ENCODE measurements at places on chromosomes 4 and X.

DNA sequence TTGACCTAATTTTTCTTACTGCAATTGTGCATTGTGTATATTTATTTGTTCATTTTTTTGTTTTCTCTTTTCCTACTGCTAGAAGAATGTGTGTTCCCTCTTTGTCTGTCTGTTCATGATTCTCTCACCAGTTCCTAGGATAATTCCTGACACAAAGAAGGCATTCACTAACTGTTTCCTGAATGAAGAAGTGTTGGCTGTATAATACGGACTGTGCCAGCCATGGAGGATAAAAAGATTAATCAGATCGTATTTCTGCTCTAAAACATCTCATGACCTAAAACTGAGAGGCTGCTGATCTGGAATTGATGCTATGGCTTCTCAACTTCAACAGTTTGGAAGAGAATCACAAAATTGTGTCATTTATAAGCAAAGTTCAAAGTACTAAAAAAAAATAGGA is 563.1 kb upstream of the FRG1 start:
- no peak for DNase-seq

DNA sequence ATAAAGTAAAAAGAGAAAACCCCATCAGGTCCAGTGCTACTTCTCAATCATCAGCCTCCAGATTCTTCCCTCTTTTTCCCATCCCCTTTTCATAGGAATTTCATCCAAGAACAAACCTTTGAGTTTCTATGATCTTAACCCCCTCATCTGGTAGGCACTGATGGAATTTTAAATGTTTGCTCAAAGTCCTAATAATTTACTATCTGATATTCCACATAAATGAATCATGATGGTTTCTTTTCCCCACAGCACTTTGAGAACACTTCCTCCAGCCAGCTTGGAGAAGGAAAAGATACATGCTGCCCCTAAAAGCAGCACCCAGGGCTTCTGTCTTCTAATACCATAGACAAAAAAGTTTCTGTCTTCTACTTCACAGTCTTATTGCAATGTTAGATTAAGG is 19.4 kb upstream of the KLHL8 start:
- DNase-seq = no peak

DNA sequence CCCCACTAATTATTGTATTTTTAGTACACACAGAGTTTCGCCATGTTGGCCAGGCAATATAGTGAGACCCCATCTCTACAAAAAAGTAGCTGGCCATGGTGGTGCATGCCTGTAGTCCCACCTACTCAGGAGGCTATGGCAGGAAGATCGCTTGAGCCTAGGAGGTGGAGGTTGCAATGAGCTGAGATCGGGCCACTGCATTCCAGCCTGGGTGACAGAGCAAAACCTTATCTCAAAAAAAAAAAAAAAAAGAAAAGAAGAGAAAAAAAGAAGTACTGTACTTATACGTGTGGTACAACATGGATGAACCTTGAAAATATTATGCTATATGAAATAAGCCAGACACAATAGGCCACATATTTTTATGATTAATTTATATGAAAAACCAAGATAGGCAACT is 9.9 kb upstream of the WDR45 start:
- no peak for DNase-seq

DNA sequence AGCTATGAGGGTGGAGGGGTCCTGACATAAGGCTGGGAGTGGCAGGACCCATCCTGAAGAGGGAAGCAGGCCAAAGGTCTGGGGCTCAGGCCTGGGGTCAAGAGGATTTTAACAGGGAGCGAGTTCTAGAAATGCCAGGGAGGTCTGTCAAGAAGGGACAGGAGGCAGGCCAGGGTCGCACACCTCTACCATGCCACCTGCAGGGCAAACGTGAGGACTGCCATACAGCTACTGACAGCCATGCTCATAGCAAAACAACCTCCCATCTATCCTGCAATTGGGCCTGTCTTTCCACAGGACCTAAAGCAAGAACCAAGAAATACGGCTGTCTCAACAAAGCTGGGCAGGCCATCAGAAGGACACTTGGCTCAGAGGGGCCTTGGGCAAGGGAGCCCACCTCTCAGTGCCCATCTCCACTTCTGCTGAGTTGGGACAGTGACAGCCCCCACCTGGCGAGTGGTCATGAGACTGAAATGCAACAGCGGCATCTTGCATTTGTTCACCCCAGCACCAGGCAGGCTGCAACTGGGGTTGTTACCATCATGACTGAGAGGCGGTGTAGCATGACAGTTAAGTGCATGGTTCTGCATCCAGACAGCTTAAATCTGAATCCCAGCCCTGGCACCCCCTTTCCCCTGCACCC is 92.7 kb downstream of the WFS1 start:
- no peak for DNase-seq

- DNase-seq = peak; percentile 51
Observed at GRCh38 chrX:39969099-39969818, 128.5 kb downstream of the BCOR start.

- DNase-seq = no peak
Observed at GRCh38 chr4:138576684-138577083, 334.5 kb upstream of the SLC7A11 start.

DNA sequence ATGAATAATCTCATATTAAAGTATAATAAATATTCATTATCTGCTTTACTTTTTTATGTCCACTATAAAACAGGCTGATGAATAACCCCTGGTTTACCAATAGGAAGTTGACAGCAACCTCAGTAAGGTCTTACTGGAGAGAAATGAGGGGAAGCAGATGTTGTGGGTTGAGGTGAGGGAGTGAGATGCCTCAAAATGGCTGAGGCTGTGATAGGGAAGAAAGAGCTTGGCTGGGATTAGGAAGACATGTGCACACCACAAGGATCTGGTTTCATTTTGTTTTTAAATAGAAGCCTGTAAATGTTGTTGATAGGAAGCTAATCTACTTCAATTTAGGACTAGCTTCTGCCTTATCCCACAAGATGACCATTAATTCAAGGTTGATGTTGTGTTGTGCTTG is 14.4 kb upstream of the CYBB start:
- DNase-seq = no peak

DNA sequence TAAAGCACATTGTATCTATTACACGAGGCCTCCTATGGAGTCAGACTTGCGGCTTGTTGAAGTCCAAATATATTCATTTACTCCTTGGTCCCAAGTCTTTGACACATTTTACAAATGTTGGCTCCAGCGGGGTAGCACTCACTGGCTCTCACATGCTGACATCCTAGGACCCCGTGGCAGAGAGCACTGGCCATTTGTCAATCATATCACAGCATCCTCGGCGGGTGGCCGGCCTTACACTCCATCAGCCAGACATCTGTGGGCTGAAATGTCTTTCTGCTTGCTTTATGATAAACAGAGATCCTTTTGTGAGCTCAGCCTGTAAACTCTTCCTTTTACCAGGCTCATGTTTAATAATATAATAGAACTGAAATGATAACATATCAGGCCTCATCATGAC is 25.7 kb upstream of the VCX2 start:
- DNase-seq = no peak
